IPS DF 6.9 (cell line): ENCODE measurements at places on chromosomes 7 and 10.

DNA sequence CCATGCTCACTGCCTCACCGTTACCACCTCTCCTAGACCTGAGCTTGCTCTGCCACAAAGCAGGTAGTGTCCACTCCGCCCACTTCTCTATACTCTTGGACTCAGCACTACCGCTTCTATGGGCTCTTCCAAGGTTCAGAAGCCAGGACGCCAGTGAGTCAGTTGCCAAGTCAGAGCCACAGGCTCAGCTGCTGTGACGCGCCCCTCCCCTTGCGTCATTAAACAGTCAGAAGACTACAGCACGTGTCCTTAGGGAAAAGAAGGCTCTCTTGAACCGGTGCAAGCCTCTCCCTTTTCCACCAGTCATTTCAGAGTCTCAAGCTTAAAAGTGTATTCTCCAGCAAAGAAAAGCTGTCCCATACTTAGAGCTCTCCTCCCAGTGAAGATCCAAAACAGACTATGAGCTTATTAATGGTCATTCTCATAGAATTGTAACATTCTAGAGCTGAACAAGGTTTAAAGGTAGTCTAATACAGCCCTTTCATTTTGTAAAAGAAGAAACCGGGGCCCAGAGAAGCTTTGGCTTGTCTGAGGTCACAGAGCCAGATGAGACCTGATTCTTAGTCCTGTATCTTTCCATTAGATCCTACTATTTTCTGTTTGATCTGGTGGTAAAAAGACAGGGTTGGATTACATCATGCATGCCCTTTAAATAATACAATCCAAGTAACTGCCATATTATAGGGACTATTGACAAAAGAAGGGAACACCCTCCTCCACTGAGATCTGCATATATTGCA lies 40.9 kb upstream of the MET start:
- no peak overlapping the region for H3K4me3 ChIP-seq
- no peak for DNase-seq
- H3K36me3 ChIP-seq, result no peaks in the 10 kb centered on the region
- H3K4me1 ChIP-seq, result no peaks in the 10 kb centered on the region
- H3K27me3 ChIP-seq, result no peaks in the 10 kb centered on the region
- no peak overlapping the region for H3K27ac ChIP-seq

GRCh38 chr10:91520661-91521060 lies 110.5 kb downstream of the HECTD2 start:
- no peak overlapping the region for H3K27ac ChIP-seq
- H3K36me3 ChIP-seq, result no peaks in the 10 kb centered on the region
- no peaks in the 10 kb centered on the region for H3K27me3 ChIP-seq
- no peak for DNase-seq
- no peak overlapping the region for H3K4me3 ChIP-seq

DNA sequence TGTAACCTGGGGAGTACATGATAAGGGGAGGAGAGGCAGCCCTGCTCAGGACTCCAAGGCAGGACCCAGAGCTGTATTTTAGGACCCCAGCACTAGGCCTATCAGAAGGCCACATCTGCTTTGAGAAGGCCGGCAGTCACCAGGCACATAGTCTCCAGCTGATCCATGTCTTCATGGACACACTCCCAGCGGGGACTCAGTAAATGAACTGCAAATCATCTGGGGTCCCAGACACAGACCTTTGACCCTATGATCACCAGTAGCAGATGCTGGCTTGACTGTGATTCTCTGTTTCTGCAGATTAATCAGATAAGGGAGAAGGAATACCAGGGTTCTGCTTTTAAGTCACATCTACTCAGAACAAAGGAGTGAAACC lies 341.4 kb upstream of the PODXL start:
- peaks cover 5% of the 10 kb centered on the region; the same call in 1 of the 2 replicates for H3K4me1 ChIP-seq
- H3K36me3 ChIP-seq, result no peaks in the 10 kb centered on the region
- no peaks in the 10 kb centered on the region for H3K27me3 ChIP-seq
- no peak overlapping the region for H3K27ac ChIP-seq

- DNase-seq, result no peak
- H3K4me1 ChIP-seq, result no peaks in the 10 kb centered on the region
- H3K27me3 ChIP-seq, result no peaks in the 10 kb centered on the region
- no peak overlapping the region for H3K4me3 ChIP-seq
These were observed 325.9 kb upstream of the SEMA3D start for GRCh38 chr7:85512790-85513189.

- 0 out of 2 replicates have a peak, but pooled peaks cover 6% of the 10 kb centered on the region for H3K4me1 ChIP-seq
- H3K36me3 ChIP-seq, result no peaks in the 10 kb centered on the region
- DNase-seq, result no peak
- no peaks in the 10 kb centered on the region; the same call in 1 of the 2 replicates for H3K27me3 ChIP-seq
- H3K4me3 ChIP-seq, result no peak overlapping the region
These were observed 18.5 kb downstream of the KIAA1549 start for GRCh38 chr7:138962561-138963270.

- H3K4me3 ChIP-seq, result no peak overlapping the region
- H3K36me3 ChIP-seq, result no peaks in the 10 kb centered on the region
- no peak for DNase-seq
- no peak overlapping the region for H3K27ac ChIP-seq
- peaks cover 68% of the 10 kb centered on the region for H3K27me3 ChIP-seq
- H3K4me1 ChIP-seq, result peaks cover 4% of the 10 kb centered on the region
These were observed 77.8 kb downstream of the PAX2 start for GRCh38 chr10:100823194-100823593.

DNA sequence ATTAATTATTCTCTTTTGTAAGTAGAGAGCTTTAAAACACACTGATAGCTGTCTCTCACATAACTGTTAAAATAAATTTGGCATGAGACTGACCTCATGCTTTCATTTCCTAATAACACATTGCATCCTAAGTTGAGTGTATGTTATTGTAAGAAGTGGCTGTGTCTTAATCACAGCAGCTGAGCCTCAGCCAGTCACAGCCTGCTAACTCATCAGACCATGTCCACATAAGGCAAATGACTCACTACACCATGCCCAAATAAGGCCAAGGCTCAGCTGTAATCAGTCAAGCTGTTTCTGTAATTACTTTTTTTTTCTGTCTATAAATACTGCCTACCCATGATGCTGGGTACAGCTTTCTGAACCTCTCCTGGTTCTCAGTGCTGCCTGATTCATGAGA lies 860.9 kb downstream of the XPNPEP1 start:
- no peaks in the 10 kb centered on the region for H3K27me3 ChIP-seq
- H3K27ac ChIP-seq, result no peak overlapping the region
- no peak for DNase-seq
- H3K36me3 ChIP-seq, result no peaks in the 10 kb centered on the region
- no peaks in the 10 kb centered on the region for H3K4me1 ChIP-seq

DNA sequence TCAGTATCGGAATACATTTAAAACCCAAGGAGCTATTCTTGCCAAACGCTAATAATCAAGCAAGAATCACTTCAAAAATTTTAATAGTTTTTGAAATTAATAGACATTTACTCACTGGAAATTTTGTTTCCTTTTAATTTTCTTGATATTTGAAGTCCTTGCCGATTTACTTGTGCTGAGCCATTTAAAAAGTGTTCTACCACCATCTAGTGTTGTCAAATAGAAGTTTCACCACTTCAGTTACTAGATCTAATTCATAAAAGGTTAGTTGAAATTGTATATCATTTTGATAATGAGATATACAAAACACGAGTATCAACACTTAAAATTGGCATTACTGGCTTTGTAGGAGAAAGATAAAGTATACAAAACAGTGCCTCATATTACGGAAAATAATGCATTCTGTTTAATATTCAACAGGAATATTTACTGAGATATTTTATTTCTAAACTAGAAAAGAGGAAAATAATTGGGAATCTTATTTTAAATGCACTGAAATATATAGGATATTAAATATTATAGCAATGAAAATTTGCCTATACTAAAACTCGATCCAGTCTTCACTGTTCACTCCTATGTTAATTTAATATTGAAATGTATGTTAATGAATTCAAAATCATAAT lies 664.8 kb upstream of the SEMA3D start:
- H3K27me3 ChIP-seq, result no peaks in the 10 kb centered on the region
- no peak overlapping the region for H3K27ac ChIP-seq
- peak; percentile 2 for DNase-seq
- H3K36me3 ChIP-seq, result no peaks in the 10 kb centered on the region

DNA sequence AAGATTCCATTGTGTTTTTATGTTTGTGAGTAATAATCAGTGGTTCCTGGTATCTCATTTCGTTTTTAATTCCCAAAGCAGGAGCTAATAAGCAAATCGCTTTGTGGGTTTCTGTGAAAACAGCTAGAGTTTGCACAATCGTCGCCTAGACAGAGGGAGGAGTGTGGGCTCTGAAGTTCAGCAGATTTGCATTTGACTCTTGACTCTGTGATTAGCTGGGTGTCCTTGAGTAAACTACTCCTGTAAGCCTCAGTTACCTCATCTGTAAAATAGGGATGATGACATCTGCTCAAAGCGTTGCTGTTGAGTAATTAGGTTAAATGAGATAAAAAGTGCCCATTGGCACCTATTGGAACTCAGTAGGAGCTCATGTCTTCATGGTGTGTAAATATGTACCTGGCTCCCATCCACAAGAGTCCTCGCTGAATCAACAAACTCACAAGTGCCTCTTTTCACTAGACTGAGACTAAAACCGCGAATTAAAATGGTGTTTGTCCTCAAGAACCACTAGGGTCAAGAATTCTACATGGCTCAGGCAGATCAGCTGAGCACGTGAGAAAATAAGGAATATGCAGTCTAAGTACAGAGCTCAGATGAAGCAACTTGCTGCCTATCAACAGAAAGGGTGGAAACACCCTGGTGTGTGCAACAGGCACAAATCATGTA lies 385.8 kb upstream of the C7orf33 start:
- no peaks in the 10 kb centered on the region for H3K36me3 ChIP-seq
- H3K27me3 ChIP-seq, result no peaks in the 10 kb centered on the region
- H3K4me1 ChIP-seq, result no peaks in the 10 kb centered on the region
- no peak overlapping the region for H3K4me3 ChIP-seq
- DNase-seq, result no peak

- no peak for DNase-seq
- H3K27ac ChIP-seq, result no peak overlapping the region
- H3K4me1 ChIP-seq, result no peaks in the 10 kb centered on the region
- H3K4me3 ChIP-seq, result no peak overlapping the region
- H3K36me3 ChIP-seq, result no peaks in the 10 kb centered on the region
- no peaks in the 10 kb centered on the region for H3K27me3 ChIP-seq
These were observed 33.5 kb upstream of the ANTXRL start for GRCh38 chr10:46253076-46254006.

DNA sequence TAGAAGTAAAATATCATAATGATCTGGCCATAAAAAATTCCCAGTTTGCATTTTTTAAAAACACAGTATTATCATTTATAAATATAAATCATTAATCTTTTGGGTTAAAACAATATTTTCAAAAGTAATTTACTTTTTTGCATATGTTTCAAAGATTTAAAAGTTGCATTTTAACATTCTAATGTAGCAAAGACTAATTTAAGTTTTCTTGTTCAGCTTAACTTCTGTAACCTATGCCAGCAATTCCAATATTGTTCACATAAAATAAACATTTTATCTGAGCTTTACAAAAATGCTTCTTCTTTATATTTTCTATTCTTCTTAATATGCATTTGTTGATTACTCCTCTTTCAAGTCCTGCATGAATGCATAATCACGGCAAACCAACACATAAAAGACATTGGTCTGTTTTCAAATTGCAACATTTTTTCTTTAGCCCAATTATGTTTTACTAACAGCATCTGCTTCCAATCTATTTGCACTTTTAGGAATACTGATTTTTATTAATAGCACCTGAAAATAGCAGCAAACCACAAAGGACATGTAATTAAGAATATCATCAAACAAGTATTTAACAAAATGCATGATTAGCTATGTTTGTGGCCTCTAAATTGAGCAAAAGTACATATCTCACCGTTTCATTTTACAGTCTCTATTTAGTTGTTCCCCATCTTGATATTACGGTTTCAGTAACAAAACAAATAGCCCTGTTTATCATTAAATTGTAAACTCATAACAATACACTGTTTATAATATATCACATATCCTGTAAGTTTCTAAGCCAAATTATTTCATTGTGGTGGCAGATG lies 286.9 kb upstream of the NFE2L3 start:
- peaks cover 10% of the 10 kb centered on the region for H3K27me3 ChIP-seq
- no peaks in the 10 kb centered on the region for H3K4me1 ChIP-seq
- no peak for DNase-seq
- H3K4me3 ChIP-seq, result no peak overlapping the region
- no peak overlapping the region for H3K27ac ChIP-seq
- H3K36me3 ChIP-seq, result no peaks in the 10 kb centered on the region

GRCh38 chr10:30432622-30433305 lies 1.2 kb upstream of the MAP3K8 start:
- H3K4me1 ChIP-seq, result peaks cover 5% of the 10 kb centered on the region
- no peak for DNase-seq
- peak overlapping the region; percentile 53; the same call in 1 of the 2 replicates for H3K4me3 ChIP-seq

DNA sequence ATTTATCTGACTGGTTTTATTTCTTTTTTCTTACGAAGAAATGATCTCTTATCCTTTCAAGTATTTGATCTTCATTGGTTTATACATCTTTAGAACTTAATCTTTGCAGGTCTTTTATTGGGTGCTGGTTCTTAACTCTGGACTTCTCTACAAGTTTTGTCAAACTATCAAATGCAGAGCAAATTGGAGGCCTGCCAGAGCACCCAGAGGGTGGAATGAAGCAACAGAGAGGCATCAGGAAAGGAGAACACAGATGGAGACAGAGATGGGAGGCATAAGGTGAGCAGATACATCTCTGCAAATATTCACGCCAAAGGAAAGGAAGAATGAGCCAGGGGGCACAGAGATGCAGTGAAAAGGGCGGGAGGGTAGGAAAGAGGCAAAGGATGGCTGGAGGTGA lies 130.3 kb downstream of the PKD1L1 start:
- no peak for DNase-seq
- H3K4me3 ChIP-seq, result no peak overlapping the region

DNA sequence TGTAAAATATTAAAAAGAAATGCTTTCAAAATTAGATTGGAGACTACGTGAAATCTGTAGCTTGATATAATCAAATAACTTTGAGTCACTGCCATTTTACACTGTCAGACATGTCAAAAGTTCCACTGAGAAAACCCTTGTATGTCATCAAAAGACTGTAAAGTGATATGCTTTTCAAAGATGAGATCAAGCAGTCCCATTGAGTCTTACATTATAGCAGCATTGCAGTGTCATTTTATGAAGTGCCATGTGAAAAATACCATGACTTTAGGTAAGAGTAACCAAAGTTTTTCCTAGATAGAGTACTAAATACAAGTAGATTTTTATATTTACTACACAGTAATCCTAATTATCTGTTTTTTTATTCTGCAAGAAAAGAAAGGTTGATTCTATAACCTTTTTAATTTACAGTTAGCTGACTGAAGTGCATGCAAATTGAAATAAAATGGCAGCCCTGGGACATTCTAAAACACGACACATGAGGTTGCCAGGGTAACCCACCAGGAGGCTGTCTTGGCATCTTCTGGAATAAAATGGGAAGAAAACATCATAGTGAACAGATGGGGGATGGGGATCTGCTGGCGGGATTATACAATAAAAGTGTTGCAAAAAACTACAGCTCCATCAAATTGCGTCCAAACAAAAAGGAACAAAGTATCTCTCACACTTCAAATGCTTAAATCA lies 91.3 kb upstream of the TMEM106B start:
- no peak overlapping the region for H3K27ac ChIP-seq
- no peak overlapping the region for H3K4me3 ChIP-seq
- no peaks in the 10 kb centered on the region for H3K4me1 ChIP-seq
- H3K27me3 ChIP-seq, result no peaks in the 10 kb centered on the region
- no peak for DNase-seq
